ENCODE measurements at places on chromosomes 16 and 17.
A peak's percentile ranks its signal among the peaks of the same experiment; 100 is the strongest.

GRCh38 chr16:84340325-84341040 lies 27.9 kb upstream of the ATP2C2 start:
- no peak for DNase-seq

DNA sequence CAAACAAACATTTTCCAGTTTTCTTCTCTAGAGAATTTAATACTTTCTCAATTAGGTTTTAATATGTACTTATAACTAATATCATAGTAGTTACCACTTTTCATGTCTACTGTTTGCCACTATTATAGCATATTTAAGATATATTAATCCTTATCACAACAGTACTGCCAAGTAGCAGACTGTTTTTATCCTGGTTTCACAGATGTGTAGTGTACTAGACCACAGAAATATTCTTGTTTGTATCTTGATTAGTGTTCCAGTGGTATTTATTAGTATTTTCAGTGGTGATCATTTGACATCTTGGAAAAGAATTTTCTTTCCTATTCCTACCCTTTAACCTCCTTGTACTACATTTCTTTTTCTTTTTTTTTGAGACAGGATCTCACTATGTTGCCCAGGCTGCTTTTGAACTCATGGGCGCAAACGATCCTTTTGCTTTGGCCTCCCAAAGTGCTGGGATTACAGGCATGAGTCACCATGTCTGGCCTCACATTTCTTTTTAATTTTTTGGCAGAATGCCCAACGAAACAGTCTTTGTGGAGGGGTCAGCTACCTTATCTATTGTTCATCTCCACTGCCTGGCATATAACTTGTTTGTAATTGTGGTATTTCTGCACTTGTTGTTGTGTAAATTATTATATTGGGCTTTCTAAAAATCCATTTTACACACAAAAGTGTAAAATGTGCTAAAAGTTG lies 27.2 kb downstream of the MAP2K4 start:
- no peak for DNase-seq

DNA sequence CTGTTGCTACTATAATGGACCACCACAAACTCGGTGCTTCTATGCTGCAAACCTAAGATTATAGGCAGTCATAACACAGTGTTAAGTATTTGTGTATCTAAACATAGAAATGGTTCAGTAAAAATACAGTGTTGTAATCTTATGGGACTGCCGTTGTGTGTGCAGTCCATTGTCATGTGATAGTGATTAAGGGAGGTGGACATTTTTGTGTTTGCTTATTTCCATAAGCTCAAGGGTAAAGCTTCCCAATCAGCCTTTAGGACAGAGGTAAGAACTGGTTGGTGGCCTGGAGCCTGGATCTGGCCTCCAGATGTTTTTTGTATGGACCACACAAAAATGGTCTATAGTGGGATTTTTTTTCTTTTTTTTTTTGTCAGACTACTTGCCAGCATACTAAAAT lies 29.9 kb downstream of the WWOX start:
- DNase-seq: no peak

- DNase-seq: no peak
Measured at GRCh38 chr17:82630212-82630611, 18.0 kb downstream of the WDR45B start.

- no peak for DNase-seq
Measured at GRCh38 chr17:32805029-32805976, 71.6 kb downstream of the MYO1D start.

DNA sequence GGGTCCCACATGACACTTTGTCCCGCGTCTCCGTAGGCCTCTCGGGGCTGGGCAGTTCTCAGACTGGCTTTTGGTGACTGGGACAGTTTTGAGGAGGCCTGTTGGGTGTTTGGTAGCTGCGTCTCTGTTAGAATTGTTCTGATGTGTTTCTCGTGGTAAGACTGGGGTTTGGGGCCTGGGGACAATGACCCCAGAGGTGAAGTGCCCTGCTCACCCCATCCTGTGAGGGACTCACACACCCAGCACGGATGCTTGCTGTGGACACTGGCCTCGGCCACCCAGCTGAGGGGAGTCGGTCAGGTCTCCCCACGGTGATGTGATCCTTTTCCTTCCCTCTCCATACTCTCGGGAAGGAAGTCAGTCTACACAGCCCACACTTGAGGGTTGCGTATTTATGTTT lies 50.3 kb downstream of the METRNL start:
- DNase-seq: no peak

GRCh38 chr17:76881966-76882365 lies 13.8 kb downstream of the MGAT5B start:
- DNase-seq: no peak

- no peak for DNase-seq
Measured at GRCh38 chr16:29835926-29836325, 15.7 kb downstream of the MVP start.

DNA sequence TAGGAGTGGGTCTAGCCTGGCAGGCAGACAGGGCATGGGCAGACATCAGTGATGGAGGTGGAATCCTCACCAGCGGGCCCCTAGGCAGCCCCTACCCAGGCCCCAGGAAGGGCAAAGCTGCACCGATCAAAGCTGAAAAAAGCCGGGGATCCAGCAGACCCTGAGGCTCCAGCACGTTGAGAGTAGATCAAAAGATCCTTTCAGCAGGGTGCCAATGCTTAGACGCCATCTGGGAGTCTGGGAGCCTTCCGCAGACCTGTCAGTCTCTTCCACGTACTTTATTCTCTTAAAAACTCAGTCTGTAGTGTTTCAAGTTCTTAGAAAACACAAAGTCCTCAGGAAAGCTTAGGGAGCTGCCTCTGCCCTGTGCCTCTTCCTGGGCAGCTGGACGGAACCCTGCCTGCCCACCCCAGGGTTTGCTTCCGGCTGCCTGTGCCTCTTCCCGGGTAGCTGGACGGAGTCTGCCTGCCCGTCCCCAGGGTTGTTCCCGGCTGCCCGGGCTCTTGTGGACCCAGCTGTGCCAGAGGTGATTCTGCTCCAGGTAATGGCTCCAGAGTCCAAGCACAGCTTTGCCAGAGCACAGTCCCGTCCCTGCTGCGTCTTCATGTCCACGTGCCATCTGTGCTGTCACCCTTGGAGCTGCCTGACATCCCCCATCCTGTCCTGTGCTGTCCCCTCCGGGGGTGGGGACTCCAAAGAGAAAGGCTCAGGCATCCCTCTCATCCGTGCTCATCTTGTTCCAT lies 50.8 kb upstream of the PVALEF start:
- DNase-seq: no peak

- peak; percentile 35 for DNase-seq
Measured at GRCh38 chr16:67279296-67280089, at the start of gene PLEKHG4. Gene PLEKHG4, plus strand, starts transcription at chr16:67279532. Its CDS starts 513 bp downstream, at chr16:67280045.

DNA sequence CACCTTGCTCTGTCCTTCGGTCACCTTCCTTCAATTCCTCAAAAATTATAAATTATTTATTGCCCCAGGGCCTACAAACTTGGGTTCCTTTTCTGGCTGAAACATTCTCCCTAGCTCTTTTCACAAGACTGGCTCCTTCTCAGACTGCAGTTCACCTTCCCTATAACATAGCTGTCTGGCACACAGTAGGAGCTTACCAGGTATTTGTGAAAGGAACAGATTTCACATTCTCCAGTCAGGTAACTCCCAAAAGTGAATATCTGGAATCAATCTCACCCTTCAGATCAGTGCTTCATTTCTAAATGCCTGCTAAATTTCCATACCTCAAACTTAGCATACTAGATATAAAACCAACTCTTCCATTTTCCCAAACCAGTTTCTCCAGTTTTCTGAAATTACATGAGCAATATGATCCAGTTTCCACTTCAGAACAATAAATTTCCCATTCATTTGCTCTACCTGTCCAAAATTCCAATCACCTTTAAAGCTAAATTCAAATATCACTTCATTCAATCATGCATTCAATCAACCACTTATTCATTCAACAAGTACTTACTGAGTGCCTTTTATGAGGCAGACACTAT lies 6.1 kb downstream of the RFFL start:
- no peak for DNase-seq

- no peak for DNase-seq
Measured at GRCh38 chr17:58529275-58529674, 14.8 kb upstream of the MTMR4 start.

- no peak for DNase-seq
Measured at GRCh38 chr17:76088041-76088867, 9.3 kb downstream of the ZACN start.

GRCh38 chr16:4220358-4220757 lies 21.5 kb downstream of the SRL start:
- no peak for DNase-seq

DNA sequence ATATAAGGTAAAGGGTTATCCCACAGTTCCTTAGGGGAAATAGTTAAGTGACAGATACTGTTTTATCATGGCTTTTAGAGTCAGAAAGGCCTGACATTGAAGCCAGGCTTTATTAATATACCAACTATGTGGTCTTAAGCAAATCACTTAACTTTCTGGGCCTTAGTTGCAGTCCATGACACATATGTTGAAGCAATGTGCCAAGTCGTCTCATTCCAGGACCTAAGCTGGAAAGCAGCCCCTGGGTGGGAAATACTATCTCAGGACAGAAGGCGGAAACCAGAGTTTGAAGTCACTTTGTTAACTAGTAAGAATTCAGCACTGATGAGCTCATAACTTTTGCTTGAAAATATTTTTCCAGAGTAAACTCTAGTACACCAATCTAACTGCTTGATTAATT lies 80.0 kb downstream of the USP32 start:
- no peak for DNase-seq

- DNase-seq: no peak
Measured at GRCh38 chr17:57868007-57868909, 18.4 kb upstream of the MRPS23 start.

- DNase-seq: no peak
Measured at GRCh38 chr17:36907407-36907806, 29.9 kb upstream of the LHX1 start.

- no peak for DNase-seq
Measured at GRCh38 chr17:21239680-21240368, 13.4 kb downstream of the NATD1 start.

- peak; percentile 24 for DNase-seq
Measured at GRCh38 chr17:45785480-45786193, 1.5 kb downstream of the CRHR1 start.

DNA sequence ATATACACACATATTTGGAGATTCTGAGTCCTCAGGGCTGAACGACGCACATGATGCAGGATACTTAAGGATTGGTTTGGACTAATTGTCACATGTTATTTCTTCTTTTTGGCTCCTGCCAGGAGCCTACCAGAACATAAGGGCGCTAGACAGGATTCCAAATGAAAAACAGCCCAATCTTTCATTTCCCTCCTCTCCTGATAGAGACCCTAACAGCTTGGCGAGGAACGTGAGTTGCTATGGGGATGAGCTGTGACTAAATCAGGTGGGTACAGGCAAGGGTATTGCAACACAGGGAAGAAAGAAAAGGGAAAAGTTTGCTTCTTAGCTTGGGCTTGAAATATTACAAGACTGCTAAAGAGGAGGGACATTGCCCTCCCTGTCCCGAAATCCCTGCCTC lies 109.9 kb downstream of the AIPL1 start:
- no peak for DNase-seq

All from spinal cord (tissue), 10 donors.